ENCODE measurements at places on chromosomes 2 and 18.
A peak's percentile ranks its signal among the peaks of the same experiment; 100 is the strongest.

DNA sequence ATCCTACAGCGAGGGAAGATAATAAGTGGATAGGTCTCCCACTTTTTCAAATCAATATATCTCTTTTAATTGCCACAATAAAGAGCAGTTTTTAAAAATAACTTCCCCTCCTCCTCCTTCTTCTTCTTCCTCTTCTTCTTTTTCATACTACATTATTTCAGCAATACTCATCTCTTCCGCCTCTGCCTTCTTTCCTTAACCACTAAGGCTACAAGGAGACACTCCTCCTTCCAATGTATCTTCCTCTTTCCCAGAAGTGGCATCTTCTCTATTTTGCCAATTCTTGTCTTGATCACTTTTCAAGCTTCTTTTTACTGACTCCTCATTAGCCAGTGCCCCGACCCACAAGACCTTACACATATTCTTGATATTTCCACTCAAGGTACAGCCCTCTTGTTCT lies 546.6 kb upstream of the CHAC2 start:
- DNase-seq: no peak

- DNase-seq: no peak
Measured at GRCh38 chr2:27115519-27115918, 3.4 kb downstream of the CGREF1 start.

- no peak for DNase-seq
Measured at GRCh38 chr18:56910237-56910636, 236.7 kb upstream of the BOD1L2 start.

DNA sequence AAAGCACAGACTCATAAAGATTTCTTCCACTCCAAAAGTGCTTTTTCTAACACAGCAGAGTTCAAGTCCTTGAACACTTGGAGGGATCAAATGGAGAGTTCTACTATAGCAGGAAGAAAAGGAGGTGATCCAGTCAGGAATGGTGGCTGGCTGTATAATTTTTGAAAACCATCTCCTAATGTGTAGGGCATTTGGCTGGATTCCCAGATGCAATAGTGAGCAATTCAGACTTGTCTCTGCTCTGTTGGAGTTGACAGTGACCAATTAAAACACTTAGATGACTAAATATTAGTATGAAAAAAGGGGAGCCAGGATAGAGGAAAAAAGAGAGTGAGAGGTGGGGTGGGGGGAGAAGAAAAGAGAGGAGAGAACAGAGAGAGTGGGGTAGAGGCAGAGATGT lies 5.3 kb upstream of the G6PC2 start:
- DNase-seq: peak; percentile 14

DNA sequence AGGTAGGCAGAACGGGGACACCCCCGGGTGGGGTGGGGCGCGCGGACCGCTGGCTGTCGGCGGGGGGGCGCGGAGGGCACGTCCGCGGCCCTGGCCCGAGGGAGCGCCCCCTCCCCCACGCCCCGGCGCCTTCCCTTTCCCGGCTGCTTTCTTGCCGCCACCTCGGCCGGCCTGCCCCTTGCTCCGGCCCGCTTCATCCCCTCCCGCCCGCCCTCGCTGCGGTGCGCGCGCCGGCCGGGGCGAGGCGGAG lies 443 bp downstream of the VAPA start:
- DNase-seq: no peak

DNA sequence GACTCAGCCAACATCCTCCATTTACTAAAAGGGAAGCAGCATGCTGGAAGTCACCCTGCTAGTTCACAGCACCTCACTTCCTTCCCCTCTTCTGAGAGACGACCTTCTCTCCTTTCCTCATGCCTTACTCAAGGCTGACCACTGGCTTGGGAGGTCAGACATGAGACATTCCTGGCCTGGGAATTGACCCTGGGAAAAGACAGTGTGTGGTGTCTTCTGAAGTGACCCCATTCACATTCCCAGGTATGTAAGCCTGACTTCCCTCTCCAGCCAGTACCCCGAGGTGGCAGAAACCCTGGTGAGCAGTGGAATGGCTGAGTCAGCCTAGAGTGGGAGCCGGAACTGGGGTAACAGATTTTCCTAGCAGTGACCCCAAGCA lies 92.4 kb downstream of the PLB1 start:
- DNase-seq: no peak

DNA sequence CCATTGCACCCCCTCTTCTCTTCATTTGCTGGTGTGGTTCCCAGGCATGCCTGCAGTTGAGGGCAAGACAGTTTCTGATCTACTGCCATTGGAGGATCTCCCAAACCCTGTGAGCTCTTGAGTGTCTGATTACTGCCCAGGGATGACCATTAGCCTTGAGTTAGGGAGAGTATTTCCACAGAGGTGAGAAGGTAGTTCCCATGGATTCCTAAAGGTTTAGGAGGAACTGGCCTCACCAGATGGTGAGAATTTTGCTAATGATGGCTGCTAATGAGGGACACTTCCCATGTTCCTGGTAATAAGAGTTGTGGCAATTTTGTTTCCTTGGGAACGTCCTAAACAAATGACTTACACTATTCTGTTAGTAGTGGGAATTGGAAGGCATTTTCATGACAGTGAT lies 42.5 kb downstream of the PTPRM start:
- no peak for DNase-seq

GRCh38 chr18:2686349-2686968 lies 30.9 kb downstream of the SMCHD1 start:
- no peak for DNase-seq

DNA sequence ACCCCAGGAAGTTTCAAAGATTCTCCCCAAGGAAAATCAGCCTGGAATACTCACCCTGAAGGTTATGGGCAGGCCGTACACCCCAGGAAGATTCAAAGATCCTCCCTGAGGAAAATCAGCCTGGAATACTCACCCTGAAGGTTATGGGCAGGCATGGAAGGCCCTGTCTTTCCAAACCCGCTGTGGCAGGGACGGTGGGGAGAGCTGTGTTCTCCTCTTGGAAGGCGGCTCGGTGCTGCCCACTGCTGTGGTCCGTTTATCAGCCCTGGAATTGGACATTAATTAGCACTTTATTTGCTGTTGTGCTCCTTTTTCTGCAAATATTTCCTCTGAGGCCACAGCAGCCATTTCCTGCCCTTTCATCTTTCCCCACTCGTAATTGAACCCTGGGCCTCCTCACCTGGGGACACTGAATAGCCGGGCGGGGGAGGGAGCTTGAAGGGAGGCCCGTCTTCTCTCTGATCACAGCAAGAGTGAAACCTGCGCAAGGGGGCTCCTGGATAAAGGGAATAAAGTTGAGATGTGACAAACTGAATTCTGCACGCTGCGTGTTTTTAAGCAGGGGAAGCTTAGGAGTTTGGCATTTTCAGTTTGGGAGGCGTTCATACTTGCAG lies 308.7 kb upstream of the SALL3 start:
- no peak for DNase-seq

DNA sequence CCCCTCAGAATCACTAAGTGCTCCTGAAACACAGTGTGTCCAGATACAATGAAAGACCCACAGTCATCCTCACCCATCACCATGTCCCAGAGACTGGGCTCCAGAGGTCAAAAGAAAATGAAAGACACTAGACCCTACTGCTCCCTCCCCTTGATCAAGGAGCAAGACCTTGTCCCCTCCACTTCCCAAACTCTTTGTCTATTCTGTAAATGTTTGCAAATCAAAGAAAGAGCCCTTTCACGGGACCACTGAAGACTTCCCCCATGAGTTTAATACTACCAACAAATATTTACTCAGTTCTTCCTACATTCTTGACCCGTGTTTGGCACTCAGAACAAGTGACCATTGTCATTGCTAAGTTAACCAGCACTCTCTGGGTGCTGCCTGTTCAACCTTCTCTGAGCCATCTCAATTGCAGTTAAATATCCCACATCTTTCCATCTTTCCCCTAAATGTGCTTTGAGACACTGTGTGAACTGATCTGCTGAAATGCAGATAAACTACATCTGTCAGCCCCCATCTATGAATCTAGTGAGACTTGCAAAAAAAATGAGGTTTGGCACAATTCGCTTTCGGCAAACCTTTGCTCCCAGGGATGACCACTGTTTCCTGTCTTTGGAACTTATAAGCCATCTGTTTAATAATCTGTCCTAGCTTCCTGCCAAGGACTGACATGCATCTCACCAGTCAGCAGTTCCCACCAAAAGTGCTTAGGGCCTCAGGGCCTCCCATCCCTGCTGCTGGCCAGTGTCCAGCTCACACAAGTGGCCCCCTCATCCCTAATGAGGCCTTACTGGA lies 170.3 kb downstream of the GFPT1 start:
- DNase-seq: no peak

All from NCI-H1694 (cell line).